ENCODE measurements at places on chromosomes 3 and 15.

GRCh38 chr15:96320703-96321638 lies 9.5 kb upstream of the NR2F2 start:
- no peak for DNase-seq

DNA sequence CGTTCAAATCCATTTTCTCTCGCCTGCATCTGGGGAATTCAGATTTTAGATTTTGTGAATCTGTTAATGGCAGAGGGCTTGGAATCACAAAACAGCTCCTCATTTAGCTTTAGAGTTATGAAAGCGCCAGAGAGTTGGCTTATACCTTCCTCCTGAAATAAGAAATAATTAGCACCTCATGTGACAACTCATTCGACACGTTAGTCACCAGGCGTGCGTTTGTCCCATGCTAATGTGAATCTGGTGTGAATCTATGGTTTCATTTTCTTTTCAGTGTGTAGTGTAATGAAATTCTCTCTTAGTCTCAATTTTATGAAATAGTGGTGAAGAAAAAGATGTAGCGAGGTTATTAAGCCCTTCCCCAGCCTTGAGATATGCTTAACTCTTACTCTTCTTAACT lies 89.4 kb downstream of the EDEM1 start:
- DNase-seq, result no peak

GRCh38 chr3:71578054-71578751 lies 5.3 kb downstream of the FOXP1 start:
- DNase-seq, result no peak

DNA sequence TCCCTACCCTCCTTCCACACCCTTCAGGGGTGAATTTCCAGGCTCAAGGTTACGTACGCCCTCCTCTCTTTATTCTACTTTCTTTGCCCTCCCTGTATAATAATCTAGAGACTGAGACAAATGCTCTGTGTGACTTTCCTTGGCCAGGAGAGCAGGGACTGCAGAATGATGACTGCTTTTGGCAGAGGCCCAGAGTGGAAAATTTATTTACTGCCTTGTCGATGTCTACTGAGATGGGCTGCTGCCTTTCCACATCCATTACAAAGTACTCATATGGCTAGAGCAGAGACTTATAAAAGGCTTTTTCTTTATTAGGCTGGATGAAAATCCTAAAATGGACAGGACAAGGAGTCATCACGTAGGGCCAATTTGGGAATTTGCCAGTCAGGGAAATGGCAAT lies 576.2 kb downstream of the TUSC7 start:
- no peak for DNase-seq

DNA sequence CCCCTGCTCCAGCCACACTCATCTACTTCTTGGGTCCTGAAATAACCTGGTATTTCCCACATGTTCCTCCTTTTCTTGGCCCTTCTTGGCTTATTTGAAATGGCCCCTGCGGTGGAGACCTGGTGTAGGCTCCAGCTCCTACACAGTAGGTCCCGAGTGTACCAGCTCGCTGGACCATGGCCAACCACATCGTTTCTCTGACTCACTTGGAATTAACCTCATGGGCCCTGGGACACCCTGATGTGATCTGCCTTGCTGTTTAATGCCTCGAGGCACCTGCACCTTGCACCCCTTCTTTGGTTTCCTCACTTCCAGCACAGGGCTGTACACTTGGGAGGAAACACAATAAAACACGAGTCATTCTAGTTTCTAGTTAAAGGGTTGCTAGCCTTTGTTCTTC lies 60.3 kb downstream of the FEM1B start:
- no peak for DNase-seq

GRCh38 chr3:127775398-127776109 lies 46.8 kb downstream of the MGLL start:
- DNase-seq, result no peak

DNA sequence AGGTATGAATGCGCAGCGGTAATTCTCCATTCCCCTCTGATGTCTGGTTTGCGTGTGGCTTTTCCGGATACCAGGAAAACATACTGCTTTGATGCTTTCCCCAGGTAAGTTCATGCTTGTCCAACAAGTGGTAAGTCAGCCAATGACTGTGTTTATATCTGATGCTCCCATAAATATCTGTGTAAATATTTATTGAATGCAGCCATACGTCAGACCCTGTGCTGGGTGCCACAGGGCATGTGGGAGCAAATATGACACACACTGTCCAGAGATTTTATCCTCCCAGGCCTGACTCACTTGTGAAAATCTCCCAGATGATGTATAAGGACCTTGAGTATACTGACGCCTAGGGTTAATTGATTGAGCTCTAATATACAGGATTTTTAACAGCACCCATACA lies 29.6 kb upstream of the CEMIP start:
- no peak for DNase-seq

DNA sequence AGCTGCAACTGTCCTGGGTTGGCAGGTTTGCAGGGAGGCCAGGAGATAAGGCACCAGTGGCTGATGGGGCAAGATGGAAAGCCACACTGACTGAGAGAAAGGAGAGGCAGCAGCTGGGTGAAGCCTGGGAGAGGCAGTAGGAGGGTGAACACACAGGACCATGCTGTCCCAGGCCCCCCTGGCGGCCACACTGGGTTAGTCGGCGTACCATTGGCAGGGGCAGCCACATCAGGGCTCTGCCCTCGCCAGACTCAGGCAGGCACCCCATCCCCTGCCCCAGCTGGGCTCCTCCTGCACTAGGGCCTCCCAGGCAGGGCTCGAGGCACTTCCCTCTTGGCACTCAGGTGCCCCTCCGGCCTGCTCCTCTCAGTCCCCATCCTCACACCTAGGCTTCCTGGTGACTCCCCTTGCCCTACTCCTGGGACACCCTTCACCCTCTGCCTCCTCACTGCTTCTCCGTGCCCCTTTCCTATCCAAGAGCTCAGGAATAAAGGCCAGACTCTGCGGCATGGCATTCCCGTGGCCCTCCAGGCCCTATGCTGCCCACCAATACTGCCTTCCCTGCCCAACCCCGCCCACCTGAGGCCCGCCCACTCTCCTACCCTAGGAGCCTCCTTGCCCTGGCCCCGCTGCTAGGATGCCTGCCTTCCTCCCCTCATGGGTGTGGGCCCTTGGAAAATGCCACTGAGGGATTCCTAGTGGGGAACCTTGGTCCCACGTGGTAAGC lies 28.7 kb upstream of the DUSP7 start:
- no peak for DNase-seq

DNA sequence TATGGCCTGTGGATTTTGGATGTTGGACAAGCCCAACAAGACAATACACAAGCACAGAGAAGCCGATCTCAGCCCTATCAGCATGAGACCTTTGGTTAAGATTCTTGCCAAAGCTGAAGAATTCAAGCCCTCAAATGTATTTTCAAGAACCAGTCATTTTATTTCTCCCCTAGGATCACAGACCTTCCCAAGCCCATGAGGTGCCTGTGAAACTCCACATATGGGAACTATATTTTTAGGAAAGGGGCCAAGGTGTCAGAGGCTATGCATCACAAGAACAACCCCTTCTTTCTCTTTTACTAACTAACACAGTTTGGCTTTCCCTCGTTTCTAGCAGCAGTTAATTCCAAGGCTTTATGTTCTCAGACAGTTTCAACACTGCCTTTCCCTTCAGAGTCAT lies 364.5 kb downstream of the MAGI1 start:
- DNase-seq, result no peak

- DNase-seq, result no peak
These were observed 185.8 kb upstream of the TTC14 start for GRCh38 chr3:180416111-180416594.

DNA sequence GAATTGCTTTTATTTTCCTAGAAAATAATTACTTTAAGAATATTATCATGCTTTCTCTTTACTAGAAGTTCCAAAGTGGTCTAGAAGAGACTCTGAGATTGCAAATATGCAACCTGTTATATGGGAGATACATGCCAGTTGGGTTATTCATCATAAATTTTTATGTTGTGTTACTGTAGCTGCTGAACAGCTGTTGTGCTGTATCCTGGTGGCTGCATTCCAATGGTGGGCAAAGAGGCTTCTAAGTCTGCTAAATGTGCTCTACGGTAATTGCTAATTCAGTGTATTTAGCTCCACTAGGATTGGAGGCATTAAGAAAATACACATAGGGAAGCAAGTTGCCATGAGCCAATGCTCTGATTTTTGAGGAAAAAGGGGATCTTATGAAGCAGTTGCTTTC lies 409.0 kb downstream of the TUSC7 start:
- no peak for DNase-seq

DNA sequence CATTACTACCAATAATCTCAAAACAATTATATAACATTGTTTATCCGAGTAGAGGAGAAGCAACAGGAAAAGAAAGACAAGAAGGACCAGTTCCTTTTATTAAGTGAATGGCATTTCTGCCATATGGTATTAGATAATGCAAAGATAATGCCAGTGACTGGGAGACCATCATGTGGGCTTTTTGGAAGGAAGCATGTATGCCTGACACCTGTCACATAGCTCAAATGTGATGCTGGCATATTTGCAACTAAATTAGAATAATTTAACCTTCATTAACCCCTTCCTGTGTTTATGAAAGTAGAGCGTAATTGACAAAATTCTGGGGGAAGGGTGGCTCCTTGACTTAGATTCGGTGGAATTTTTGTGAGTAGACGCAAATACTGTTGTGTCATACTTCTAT lies 733.0 kb downstream of the TUSC7 start:
- DNase-seq, result no peak

GRCh38 chr15:77547801-77548588 lies 84.7 kb downstream of the LINGO1 start:
- DNase-seq, result no peak

GRCh38 chr3:69458803-69459365 lies 73.0 kb upstream of the FRMD4B start:
- no peak for DNase-seq

- DNase-seq, result no peak
These were observed 15.7 kb downstream of the RFT1 start for GRCh38 chr3:53114412-53115074.

- no peak for DNase-seq
These were observed 474.5 kb downstream of the CADM2 start for GRCh38 chr3:85433319-85433718.

GRCh38 chr15:81575436-81576123 lies 201.6 kb upstream of the TMC3 start:
- no peak for DNase-seq

DNA sequence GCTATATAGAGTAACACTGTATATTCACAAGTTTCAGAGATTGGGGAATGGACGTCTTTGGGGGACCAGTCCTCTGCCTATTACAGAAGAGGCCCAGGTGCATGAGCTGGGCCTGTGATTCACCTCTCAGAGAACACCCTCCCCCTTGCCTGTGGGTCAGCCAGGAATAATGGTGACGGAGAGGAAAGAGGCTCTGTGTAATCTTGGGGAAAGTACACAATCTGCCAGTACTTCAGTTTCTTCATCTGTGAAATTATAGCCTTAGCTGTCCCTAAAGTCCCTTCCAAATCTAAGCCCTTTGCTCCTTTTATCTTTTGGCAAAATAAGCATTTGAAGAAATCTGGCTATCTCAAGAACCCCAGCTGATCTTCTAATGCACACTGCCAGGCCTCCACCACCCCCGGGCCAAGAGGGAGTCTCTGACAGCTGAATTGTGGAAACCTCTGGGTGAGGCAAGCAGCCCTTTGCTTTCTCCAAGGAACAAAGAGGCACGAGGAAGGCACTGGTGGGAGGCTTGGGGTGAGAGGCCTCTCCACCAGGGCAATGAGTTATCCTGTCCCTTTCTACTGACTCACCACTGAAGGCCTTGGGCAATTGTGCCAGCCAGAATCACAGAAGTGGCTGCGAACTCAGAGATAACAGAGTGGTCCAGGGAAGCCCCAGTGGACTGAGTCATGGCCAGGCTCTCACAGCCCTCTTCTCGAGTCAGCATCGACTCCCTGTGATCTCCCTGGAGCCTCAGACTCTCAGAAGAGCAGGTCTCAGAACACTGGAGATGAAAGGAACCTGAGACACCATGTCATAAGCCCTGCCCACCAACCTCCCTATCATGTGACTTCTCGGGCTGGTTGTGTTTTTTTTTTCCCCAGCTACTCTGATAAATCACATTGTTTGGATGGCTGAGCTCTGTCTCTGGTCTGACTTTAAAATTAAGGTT lies 31.8 kb downstream of the CCNL1 start:
- peak; percentile 69 for DNase-seq

GRCh38 chr3:27349832-27350231 lies 19.4 kb downstream of the NEK10 start:
- no peak for DNase-seq

DNA sequence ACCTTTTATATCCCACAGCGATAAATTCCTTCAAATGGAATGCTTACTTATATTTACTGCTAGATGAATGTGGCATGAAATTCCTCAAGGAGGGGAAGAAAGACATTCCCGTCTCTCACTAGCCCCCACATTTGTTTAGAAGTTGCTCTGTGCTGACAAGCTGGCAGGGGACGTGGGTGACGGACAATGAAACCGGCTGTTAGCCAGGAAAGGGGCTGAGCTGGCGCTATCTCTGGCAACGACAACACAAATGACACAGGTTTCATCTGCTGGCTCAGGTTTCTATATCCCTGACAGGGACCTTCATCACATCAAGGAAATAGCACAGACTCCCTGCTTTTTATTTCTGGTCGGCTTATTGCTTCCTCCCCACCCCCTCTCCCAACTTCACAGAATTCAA lies 15.8 kb downstream of the RUVBL1 start:
- DNase-seq, result no peak

DNA sequence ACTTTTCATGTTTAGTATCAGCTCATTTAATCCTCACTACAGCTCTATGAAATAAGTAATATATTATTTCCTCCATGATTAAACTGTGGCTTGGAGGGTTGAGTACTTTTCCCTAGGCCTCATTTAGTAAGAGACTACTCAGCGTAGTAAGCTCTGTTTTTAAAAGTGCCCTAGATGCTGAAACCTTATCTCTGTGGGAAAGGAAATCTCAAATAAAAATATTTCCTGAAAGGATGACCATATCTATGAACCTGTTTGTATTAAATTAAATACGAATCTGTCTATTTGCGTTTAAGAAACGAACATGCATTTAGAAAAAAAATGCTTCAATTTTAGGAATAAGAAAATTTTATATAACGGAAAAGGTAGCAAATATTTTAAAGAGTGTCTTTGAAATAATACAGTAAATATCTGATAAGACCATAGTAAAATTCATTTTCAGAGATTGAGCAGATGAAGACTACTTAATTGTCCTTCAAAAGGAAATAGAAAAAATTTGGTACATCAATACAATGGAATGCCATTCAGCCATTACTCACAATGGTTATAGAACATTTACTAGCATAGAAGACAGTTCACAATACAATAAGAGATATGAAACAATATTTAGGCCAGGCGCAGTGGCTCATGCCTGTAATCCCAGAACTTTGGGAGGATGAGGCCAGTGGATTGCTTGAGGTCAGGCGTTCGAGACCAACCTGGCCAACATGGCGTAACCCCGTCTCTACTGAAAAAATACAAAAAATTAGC lies 56.2 kb downstream of the ATG7 start:
- DNase-seq, result no peak

Measured in activated naive CD4-positive, alpha-beta T cell treated with Interleukin-2 at 50 U/mL for 16 hours (primary cell).